ENCODE measurements at places on chromosomes 6 and 20.

DNA sequence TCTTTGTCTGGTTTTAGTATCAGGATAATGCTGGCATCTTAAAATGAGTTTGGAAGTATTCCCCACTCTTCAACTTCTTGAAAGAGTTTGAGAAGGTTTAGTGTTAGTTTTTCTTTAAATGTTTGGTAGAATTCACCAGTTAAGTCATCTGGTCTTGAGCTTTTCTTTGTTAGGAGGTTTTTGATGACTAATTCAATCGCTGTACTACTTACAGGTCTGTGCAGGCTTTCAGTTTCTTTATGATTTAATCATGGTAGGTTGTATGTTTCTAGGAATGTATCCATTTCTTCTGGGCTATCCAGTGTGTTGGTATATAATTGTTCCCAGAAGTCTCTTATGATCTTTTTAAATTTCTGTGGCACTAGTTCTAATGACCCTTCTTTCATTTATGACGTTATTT lies 215.5 kb downstream of the LRFN2 start:
- DNase-seq = no peak

DNA sequence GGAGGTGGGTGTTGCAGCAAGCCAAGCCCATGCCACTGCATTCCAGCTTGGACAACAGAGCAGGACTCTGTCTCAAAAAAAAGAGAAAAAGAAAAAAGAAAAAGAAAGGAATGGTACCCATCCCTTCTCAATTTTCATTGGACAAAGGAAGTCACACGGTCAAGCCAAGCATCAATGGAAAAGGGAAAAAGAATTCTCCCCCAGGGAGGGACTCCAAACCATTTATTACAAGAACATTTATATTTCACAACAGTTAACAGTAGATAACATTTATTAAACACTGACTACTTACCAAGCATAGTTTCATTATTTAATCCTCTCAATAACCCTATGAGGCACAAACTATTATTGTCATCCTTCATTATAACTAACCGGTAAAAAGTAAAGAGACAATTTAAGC lies 6.6 kb upstream of the KIF13A start:
- DNase-seq = no peak

DNA sequence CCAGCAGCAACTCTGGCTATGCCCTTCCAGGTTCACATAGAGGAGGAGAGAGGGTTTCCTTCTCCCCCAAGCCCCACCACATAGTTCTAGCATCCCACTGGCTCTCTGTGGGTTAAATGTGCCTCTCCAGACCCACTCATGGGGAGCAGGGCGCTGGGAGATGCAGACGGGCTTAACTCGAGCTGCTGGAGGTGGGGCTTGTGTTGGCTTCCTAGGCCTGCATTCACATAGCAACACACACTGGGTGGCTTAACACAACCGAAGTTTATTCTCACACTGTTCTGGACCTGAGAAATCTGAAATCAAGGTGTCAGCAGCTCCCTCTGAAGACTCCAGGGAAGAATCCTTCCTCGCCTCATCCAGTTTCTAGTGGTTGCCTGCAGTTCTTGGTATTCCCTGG lies 33.6 kb downstream of the SLC2A10 start:
- no peak for DNase-seq

DNA sequence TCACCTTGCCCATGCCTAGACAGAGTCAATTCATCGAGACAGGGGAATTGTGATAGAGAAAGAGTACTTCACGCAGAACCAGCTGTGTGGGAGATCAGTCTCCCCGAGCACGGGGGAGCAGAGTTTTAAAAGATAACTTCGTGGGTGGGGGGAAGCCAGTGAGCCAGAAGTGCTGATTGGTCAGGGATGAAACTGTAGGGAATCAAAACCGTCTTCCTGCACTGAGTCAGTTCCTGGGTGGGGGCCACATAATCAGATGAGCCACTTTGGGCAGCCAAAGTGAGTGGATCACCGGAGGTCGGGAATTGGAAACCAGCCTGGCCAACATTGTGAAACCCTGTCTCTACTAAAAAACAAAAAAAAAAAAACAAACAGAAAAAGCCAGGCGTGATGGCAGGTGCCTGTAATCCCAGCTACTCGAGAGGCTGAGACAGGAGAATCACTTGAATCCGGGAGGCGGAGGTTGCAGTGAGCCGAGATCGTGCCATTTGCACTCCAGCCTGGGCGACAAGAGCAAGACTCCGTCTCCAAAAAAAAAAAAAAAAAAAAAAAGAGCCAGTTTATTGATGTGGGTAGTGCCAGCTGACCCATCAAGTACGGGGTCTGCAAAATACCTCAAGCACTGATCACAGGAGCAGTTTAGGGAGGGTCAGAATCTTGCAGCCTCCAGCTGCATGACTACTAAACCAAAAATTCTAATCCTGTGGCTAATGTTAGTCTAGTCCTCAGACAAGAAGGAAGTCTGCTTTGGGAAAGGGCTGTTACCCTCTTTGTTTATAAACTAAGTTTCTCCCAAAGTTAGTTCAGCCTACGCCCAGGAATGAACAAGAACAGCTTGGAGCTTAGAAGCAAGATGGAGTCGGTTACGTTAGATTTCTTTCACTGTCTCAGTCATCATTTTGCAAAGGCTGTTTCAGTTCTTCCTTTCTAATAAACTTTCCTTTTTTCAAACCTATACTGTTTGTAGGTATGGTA lies 3.9 kb upstream of the TRIM39 start:
- no peak for DNase-seq

DNA sequence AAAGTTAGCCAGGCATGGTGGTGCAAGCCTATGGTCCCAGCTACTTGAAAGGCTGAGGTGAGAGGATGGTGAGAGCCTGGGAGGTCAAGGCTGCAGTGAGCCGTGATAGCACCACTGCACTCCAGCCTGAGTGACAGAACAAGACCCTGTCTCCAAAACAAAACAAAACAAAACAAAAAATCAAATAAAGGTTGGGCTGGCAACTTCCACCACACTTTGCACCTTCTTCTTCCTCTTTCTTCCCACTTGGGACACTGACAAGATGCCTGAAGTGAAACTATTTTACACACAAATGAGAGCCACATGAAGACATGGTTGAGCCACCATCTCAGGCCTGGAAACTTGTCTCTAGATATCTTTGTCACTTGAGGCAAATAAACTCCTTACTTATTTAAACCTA lies 53.8 kb upstream of the CCDC28A start:
- no peak for DNase-seq

- no peak for DNase-seq
These were observed 671 bp downstream of the TAPBP start for GRCh38 chr6:33313105-33313708.
